PC-9 (cell line): ENCODE measurements at places on chromosomes 4 and X. TPM values are rescaled to one million over a fixed set of nuclear protein-coding genes. Genes with fewer than 3 reads are reported as not detected.

Gene DCAF8L2
- total RNA-seq = 5.6 and 7.7 TPM in 2 replicates

Gene SHROOM3
- 44.3 and 50.7 TPM in 2 replicates for total RNA-seq

Gene FGF5
- total RNA-seq = not detected in 2 replicates

Gene SUPT20HL2
- not detected in 2 replicates for total RNA-seq

Gene ZNF711
- not detected in 2 replicates for total RNA-seq

DNA sequence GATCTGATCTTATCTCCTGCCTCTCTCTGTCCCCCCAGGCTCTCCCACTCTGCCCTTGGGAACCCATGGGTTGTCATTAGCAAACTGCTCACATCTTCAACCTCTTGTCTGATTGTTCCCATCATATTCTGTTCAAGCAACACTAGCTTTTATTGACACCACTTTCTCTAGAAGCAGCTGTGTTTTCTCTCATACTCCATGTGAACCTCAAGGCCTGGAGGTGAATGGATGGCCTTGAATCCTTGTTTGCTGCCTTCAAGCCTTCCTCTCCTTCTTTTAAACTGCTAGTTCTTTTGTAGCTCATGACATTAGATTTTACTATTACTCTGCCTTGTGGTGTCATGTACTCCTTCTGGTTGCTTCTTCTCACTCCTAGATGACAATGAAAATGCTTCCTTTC lies 149.5 kb upstream of the WDFY3 start:
- no peak for DNase-seq

DNA sequence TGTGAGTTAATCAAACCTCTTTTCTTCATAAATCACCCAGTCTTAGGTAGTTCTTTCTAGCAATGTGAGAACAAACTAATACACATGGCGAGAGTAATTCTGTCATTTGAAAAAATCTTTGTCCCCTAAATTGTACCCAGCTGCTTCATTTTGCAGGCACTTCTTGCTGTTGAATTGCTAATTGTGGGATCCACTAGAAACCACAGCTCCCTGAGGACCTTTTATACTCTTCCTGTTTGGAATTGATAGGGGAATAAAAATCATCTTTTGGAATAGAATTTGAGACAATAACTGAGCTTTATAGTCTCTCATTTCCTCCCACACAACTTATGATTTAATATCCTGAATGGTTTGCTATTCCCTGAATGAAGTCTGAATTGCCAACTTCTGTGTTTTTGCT lies 170.2 kb downstream of the PACRGL start:
- DNase-seq = no peak

- no peak for DNase-seq
These were observed 146.8 kb downstream of the USP46 start for GRCh38 chr4:52512291-52512690.

DNA sequence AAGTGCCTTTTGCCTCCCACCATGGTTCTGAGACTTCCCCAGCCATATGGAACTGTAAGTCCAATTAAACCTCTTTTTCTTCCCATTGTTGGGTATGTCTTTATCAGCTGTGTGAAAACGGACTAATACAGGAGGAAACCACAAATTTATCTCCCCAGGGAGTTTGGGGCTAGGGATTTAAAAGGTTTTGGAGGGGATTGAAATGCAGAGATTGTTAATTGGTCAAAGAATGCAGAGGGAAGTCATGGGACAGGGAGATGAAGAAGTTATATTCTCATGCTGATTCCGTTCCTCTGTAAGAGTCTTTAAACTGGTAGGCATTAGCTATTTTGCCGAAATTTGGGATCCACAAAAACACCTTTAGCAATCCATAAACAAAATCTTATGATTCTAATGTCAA lies 57.9 kb downstream of the TKTL2 start:
- DNase-seq = no peak

GRCh38 chrX:19848110-19848509 lies 39.3 kb downstream of the SH3KBP1 start:
- DNase-seq = no peak

GRCh38 chrX:85111347-85111746 lies 107.7 kb downstream of the APOOL start:
- no peak for DNase-seq

- DNase-seq = no peak
These were observed 19.7 kb downstream of the FAM47A start for GRCh38 chrX:34112459-34112858.

DNA sequence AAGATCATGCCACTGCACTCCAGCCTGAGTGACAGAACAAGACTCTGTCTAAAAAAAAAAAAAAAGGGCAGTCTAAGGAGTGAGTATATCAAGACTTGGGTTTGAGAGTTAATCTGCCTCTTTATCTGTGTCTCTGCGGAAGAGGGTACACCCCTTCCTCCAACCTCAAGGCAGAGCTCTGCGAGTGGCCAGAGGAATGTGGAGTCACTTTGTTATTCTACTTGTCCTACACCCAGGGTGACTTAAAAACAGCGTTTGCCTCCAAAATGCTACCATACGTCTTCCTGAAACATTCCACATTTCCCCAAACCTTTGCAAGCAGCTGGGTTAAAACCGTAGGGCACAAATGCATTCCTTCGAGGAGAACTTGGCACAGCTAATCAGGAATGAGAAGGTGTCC lies 199.9 kb downstream of the SHOX start:
- DNase-seq = no peak

GRCh38 chr4:113049421-113050370 lies at the start of gene ANK2:
TSS of gene ANK2 (plus strand) at chr4:113049653. CDS start at chr4:113049729, 76 bp downstream.
- no peak for DNase-seq

- no peak for DNase-seq
These were observed 321.0 kb upstream of the GRIA3 start for GRCh38 chrX:122863067-122863466.

DNA sequence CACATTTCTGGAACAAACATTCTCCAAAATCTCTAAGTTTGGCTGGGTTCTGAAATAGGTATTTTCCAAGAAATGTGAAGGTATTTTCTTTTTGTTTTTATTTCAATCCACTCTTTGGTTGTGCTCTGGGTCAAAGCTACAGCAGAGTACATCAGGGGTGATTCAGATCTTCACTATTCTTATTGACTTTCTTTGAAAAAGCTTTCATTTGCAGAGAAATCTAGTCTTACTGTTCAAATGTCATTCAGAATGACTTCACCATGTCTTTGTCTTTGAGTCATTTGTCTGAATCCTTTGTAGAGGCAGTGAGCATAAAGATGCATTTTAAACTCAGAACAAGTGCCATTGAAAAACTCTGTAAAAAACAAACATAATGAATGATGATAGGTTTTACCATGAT lies 547.2 kb upstream of the ADGRL3 start:
- DNase-seq = no peak
